NCI-H1930 (cell line): ENCODE measurements at places on chromosomes 7 and 10.

- DNase-seq: peak; percentile 77
These were observed 127.9 kb upstream of the PRSS58 start for GRCh38 chr7:142385491-142386340.

GRCh38 chr7:106666353-106666752 lies 5.4 kb upstream of the CCDC71L start:
- DNase-seq: no peak

- no peak for DNase-seq
These were observed 2.5 kb downstream of the OR6V1 start for GRCh38 chr7:143054621-143055020.

- no peak for DNase-seq
These were observed 720.9 kb downstream of the PARD3 start for GRCh38 chr10:34094146-34094696.

- no peak for DNase-seq
These were observed 78.1 kb downstream of the INHBA start for GRCh38 chr7:41624818-41625217.

DNA sequence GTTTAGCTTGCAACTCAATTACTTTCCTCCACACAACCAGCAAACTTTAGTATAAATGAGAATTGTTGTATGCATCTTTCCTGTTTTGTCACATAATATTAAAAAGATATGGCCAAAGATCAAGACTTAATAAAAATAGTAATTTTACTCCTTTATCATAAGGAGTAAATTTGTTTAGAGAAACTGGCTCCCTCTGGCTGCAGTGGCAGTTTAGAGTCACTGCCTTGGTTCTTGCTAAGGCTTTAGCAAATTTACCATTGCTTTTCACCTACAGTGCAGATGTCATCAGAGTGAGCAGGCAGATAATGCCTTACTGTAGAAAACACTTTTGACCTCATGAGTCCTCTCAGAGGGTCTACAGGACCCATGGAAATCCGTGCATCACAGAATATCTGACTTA lies 2.6 kb downstream of the PRPF18 start:
- DNase-seq: no peak

DNA sequence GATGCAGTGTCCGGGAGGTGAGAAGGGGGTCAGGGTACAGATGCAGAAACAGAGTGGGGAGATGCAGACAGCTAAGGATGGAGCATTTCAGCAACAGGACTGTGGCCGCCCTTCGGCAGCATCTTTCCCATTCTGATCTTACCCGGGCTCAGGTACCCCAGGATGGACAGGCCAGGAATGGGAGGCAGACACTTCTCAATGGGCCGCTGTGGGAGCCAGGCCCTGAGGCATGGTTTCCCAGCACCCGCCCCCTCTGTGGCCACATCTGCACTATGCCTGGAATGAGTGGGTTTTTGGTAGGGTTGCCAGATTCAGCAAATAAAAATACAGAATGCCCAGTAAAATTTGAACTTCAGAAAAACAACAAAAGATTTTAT lies 105.2 kb upstream of the CTBP2 start:
- no peak for DNase-seq

- DNase-seq: no peak
These were observed 21.5 kb downstream of the CUX1 start for GRCh38 chr7:101838837-101839483.

DNA sequence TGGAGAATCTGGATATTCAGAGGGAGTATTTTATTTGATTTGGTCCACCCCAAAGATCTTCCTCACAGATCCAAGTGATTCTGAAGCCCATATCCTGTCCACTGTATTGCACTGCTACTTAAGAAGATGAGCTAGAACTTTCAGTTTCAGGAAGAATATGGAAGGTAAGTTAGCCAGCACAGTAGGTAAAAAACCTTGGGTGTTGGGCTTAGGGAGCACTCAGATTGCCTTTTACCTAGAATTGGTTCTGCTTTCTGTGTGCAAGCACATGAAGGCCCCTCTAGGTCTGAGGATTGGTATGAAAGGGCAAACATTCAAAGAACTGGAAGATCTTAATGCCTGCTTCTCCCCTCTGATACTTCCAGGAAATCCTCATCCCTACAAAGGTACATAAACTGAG lies 146.7 kb upstream of the COL1A2 start:
- no peak for DNase-seq

DNA sequence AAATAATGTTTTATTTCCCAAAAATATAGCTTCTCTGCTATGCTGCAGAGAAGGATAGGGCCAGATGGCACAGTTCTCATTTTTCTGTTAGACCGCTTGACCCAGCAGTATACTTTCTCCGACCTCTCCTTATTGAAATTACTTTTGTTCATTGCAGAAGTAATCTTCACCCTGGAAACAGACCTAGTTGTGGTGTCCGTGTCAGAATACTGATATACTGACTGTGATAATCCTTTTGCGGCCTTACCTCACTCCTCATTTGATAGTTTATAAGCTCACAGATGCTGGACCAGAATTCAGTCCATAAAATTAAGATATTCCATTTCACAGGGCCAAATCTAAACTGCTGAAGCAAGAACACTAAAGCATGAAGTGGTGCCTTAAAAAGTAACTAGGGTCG lies 260.6 kb upstream of the DKK1 start:
- no peak for DNase-seq

GRCh38 chr10:77179015-77179695 lies 458.5 kb downstream of the KCNMA1 start:
- no peak for DNase-seq

GRCh38 chr10:23158370-23158769 lies 33.7 kb upstream of the PTF1A start:
- DNase-seq: no peak

- DNase-seq: peak; percentile 67
These were observed 93.0 kb downstream of the EBF3 start for GRCh38 chr10:129870961-129871621.
